ENCODE measurements at places on chromosomes 16 and 17. TPM values are rescaled to one million over a fixed set of nuclear protein-coding genes. Genes with fewer than 3 reads are reported as not detected.

GRCh38 chr16:68190081-68190480, 45.8 kb downstream of the ESRP2 start:
- no peaks in the 10 kb centered on the region for H3K27me3 ChIP-seq
- H3K4me1 ChIP-seq = peaks cover 24% of the 10 kb centered on the region
- H3K36me3 ChIP-seq = peaks cover 13% of the 10 kb centered on the region
- no peak overlapping the region for H3K4me3 ChIP-seq
- peak overlapping the region; percentile 16 for H3K27ac ChIP-seq

GRCh38 chr17:81328978-81329926, 34.1 kb upstream of the SLC38A10 start:
- peaks cover 8% of the 10 kb centered on the region for H3K27me3 ChIP-seq
- H3K27ac ChIP-seq = no peak overlapping the region
- no peaks in the 10 kb centered on the region for H3K36me3 ChIP-seq
- H3K4me1 ChIP-seq = no peaks in the 10 kb centered on the region
- DNase-seq = peak; percentile 72

Gene HS3ST4
- not detected for total RNA-seq

DNA sequence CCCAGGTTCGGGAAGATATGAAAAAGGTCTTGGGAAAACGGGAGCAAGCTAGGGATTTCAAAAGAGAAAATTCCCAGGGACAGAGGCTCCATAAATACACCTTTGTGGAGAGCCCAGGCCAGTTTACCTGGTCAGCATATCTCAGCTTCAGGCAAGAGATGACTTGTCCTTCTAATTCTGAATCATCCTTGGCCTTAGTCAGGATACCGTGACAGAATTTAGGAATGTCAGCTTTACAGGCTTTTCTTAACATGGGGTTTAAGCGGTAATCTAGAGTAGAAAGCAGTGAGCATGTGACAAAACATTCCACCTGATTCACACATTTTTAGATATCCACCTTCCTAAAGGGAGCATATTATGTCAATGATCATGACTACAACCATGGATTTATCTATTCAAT, 41.1 kb upstream of the CLEC18B start:
- no peak for DNase-seq
- H3K27ac ChIP-seq = peak overlapping the region; percentile 30
- peaks cover 29% of the 10 kb centered on the region for H3K36me3 ChIP-seq

Gene SDR42E2
- total RNA-seq = not detected

DNA sequence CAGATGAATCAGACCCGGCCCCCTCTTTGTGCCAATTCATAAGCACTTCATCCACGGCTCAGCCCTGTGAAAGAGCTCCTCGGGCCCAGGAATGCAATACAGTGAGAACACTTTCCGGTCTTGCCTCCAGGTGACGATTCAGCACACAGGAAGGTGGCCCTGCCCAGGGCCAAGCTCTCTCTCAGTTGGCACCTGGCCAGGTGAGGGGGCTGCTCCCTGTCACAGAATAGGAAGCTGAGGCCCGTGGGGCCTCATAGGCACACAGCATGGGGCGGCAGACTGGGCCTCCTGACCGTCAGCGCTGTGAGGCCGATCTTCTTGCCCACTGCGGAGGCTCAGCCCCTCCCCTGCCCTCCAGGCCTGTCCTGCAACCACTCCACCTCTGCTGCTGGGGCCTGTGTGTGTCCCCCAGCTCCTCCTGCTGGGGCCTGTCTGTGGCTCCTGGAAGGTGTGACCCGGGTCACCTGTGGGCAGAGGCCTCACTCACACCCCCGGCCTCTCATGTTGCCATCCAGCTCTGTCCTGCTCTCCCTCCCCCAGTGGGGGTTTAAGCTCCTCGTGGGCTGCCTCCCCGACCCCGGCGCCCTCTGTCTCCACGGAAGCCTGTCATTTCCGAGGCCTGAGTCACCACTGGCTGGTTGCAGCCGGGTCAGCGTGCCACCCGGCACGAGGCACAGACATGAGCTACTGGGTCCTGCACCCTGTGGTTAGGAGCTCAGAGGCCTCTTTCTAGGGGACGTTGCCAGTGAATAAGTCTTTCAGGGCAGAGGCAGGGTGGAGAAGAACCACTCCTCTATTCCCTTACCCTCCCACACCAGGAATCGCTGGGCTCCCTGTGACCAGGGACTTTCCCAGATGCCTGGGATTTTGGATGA, 114.4 kb downstream of the SEC14L1 start:
- peaks cover 4% of the 10 kb centered on the region for H3K27me3 ChIP-seq
- H3K27ac ChIP-seq = no peak overlapping the region
- DNase-seq = no peak
- no peaks in the 10 kb centered on the region for H3K36me3 ChIP-seq

DNA sequence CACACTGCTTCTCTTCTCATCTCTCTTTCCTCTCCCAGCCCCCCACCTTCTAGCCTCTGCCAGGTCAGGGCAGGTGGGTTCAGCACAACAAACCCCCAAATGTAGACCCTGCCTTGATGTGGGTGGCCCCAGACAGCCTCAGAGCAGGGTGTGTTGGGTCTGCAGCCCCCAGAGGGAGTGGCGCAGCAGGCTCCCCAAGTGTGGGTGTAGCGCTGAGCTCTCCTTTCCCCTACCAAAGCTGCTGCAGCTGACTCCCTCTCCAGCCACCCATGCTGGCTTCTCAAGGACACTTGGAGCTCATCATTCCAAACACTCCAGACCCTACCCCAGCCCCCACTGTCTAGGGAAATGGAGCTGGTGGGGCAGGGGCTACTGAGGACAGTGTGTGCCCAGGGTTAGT, 27.3 kb downstream of the NLRC3 start:
- H3K4me1 ChIP-seq = peaks cover 19% of the 10 kb centered on the region
- DNase-seq = peak; percentile 53

GRCh38 chr17:72684405-72685020, 408.0 kb downstream of the SLC39A11 start:
- H3K27ac ChIP-seq = no peak overlapping the region
- no peak for DNase-seq
- no peaks in the 10 kb centered on the region for H3K36me3 ChIP-seq
- no peaks in the 10 kb centered on the region for H3K27me3 ChIP-seq
- no peak overlapping the region for H3K4me3 ChIP-seq

- H3K4me3 ChIP-seq = no peak overlapping the region
- peak overlapping the region; percentile 81 for H3K27ac ChIP-seq
- H3K36me3 ChIP-seq = peaks cover 3% of the 10 kb centered on the region
- H3K27me3 ChIP-seq = no peaks in the 10 kb centered on the region
Measured at GRCh38 chr16:17362183-17362582, 108.6 kb downstream of the XYLT1 start.

Gene TLE7
- total RNA-seq = not detected

- no peak overlapping the region for H3K4me3 ChIP-seq
- no peaks in the 10 kb centered on the region for H3K27me3 ChIP-seq
- H3K36me3 ChIP-seq = peaks cover 15% of the 10 kb centered on the region
- H3K27ac ChIP-seq = no peak overlapping the region
Measured at GRCh38 chr17:562174-562573, 152.5 kb downstream of the VPS53 start.

GRCh38 chr17:74181341-74181740, 22.1 kb upstream of the RPL38 start:
- DNase-seq = no peak
- H3K36me3 ChIP-seq = no peaks in the 10 kb centered on the region
- H3K27ac ChIP-seq = no peak overlapping the region
- peaks cover 16% of the 10 kb centered on the region for H3K27me3 ChIP-seq
- H3K4me1 ChIP-seq = no peaks in the 10 kb centered on the region

Gene LGALS9
- 29.6 TPM for total RNA-seq

GRCh38 chr17:60067871-60068270, 10.8 kb downstream of the HEATR6 start:
- no peak for DNase-seq
- peaks cover 34% of the 10 kb centered on the region for H3K36me3 ChIP-seq
- no peak overlapping the region for H3K4me3 ChIP-seq
- no peaks in the 10 kb centered on the region for H3K27me3 ChIP-seq

Gene LGALS9B
- total RNA-seq = not detected

GRCh38 chr17:76909971-76910760, 42.0 kb downstream of the MGAT5B start:
- no peak overlapping the region for H3K4me3 ChIP-seq
- H3K27ac ChIP-seq = no peak overlapping the region
- H3K4me1 ChIP-seq = no peaks in the 10 kb centered on the region

GRCh38 chr17:82219083-82219482, 6.4 kb upstream of the CCDC57 start:
- H3K27me3 ChIP-seq = no peaks in the 10 kb centered on the region
- peaks cover 33% of the 10 kb centered on the region for H3K4me1 ChIP-seq
- H3K4me3 ChIP-seq = peak overlapping the region; percentile 20

DNA sequence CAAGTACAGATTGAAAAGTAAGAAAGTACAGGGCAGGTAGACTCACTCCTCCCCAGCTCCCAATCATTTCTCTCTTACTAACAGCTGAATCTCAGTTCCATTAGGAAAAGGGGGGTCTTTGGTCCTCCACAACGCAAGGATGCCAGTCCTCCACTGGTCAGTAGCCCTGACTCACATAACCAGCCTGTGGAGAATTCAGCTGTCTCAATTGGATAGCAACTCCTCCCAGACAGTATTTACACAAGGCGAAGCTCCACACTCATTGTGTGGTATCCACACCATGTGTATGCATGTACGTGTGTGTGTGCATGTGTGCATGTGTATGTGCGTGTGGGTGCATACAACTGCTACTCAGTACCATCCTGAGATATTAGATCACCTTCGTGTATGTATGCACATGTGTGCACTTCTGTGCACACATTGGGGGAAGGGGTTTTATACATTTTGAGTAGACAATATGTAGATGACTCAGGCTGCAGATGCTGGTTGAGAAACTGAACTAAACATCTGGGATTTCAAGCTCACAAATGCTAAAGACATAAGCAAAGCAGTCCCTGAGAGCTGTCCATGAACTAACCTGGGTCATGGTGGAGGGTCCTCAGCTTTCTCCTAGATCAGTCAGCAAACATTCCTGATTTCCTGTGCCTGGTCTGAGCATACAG, 240.1 kb downstream of the SLC39A11 start:
- no peak for DNase-seq
- H3K4me3 ChIP-seq = no peak overlapping the region
- no peaks in the 10 kb centered on the region for H3K27me3 ChIP-seq
- peaks cover 8% of the 10 kb centered on the region for H3K4me1 ChIP-seq
- no peaks in the 10 kb centered on the region for H3K36me3 ChIP-seq

DNA sequence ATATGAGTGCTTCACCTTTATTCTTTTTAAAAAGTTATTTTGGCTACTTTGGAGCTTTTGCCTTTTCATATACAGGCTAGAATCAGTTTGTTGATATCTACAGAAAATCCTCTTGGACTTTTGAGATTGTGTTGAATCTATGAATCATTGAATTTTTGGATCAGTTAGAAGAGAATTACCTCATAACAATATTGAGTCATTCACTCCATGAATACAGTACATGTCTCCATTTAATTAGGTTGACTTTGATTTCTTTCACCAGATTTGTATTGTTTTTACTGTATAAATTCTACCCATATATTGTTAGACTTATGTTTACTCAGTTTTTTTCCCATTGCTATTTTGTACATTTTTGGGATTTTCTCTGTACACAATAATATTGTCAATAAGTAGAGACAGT, 54.4 kb downstream of the TAOK1 start:
- DNase-seq = no peak
- peaks cover 25% of the 10 kb centered on the region for H3K4me1 ChIP-seq
- no peaks in the 10 kb centered on the region for H3K27me3 ChIP-seq
- no peak overlapping the region for H3K4me3 ChIP-seq
- no peaks in the 10 kb centered on the region for H3K36me3 ChIP-seq

Gene SLC35G6
- total RNA-seq = not detected

All from natural killer cell treated with Interleukin-12 subunit alpha and Interleukin-12 subunit beta and Interleukin-15 and Interleukin-18, amount 100 ng/mL, for 72 hours (primary cell).